CD4-positive, alpha-beta T cell treated with Interferon gamma for 1 hour (primary cell): ENCODE measurements at places on chromosomes 4 and X.

- no peak for DNase-seq
These were observed 257.5 kb upstream of the IRS4 start for GRCh38 chrX:108993909-108994308.

GRCh38 chr4:110610940-110611831 is 11.7 kb downstream of the PITX2 start:
- DNase-seq = no peak

- DNase-seq = no peak
These were observed 56.6 kb downstream of the CHST7 start for GRCh38 chrX:46630141-46630540.

DNA sequence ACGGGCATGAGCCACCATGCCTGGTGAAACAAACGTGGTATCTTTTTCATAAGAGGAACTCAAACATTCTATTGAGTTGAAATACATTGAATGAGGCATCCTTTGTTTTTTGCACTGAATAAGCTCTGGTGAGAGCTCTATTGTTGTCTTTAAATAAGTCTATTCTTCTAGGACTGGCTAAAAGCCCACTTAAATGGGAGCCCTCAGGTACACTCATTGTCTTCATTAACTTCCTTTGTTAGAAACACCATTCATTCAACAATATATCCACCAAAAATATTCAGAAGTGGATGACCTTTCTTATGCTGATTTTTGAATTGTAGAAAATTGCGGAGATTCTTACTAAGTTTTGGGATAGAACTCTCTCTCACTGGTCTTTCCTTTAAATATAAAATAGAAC is 568.0 kb downstream of the IL1RAPL1 start:
- DNase-seq = no peak

GRCh38 chr4:164345756-164346155 is 408.2 kb upstream of the SMIM31 start:
- DNase-seq = no peak

DNA sequence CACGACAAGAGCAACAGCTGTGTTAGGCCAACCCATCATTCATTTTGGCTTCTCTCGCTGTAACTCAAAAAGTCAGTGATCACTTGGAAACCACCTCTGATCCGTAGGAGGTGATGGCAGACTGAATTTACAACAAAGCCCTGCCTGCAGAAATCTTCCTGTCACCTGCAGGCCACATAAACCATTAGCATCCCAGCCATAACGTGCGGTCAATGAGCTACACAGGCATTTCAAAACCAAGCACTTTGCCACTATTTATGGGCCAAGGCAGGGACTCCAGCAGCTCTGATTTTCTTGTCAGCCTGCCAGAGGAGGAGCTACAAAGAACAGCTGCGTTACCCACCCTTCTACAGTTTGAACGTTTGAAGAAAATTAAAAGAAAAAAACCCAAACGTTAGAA is 228.1 kb upstream of the PPARGC1A start:
- no peak for DNase-seq

- no peak for DNase-seq
These were observed 26.7 kb downstream of the ZNF330 start for GRCh38 chr4:141247430-141247780.

- no peak for DNase-seq
These were observed 21.1 kb downstream of the ZBTB49 start for GRCh38 chr4:4311193-4311592.

DNA sequence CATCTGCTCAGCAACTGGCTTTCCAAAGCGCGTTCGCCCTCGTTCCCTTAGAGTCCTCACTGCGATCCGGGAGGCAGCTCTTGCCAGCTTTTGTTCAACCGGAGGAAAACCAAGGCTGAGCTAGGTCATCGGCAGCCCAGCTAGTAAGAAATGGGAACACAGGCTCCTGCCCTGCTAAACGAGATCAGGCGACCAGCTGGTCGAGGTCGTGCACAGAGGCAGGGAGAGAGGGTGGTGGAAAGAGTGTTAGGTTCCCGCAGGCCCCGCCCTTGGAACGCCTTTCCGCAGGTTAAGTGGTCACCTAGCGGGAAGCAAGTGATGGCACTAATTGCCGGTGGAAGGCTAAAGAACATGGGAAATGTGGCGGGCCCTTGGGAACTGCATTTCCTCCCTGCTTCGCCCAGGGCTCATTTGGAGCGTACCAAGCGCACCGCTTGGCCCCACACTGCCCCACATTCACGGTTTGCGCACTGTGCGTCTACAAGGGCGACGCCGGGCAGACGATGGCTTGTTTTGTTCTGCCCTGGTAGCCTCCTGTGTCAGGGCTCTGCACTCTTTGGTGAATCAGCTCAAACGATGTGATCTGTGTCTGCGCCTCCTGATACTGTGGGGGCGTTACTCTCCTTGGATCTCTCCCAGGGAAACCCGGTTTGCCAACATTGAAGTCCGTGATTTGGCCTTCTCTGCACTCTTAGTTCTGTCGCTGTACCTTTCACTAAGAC is 7.2 kb upstream of the PRDM8 start:
- DNase-seq = no peak

GRCh38 chr4:78464265-78464664 is 87.3 kb upstream of the ANXA3 start:
- DNase-seq = no peak

- DNase-seq = no peak
These were observed 2.6 kb upstream of the HPGDS start for GRCh38 chr4:94345266-94345665.

GRCh38 chr4:54754394-54754793 is 96.6 kb downstream of the KIT start:
- DNase-seq = no peak

DNA sequence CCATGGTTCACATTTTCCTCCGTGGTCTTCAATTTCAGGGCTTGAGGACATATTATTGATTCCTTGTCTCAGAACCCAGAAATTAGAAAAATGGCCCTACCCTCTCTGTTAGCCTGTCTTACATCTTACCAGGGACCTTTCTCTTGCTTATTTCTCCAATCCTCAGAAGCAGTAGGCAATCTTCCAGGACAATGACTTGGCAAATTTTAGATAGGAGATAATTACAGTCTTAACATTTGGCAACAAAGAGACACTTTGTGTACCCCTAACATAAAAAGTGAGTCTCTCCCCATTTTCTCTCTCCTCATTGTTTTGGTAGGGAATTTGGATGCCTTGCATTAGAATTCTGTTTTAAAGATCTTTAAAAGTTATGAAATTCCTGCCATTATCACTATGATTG is 778.1 kb upstream of the SLIT2 start:
- DNase-seq = no peak

DNA sequence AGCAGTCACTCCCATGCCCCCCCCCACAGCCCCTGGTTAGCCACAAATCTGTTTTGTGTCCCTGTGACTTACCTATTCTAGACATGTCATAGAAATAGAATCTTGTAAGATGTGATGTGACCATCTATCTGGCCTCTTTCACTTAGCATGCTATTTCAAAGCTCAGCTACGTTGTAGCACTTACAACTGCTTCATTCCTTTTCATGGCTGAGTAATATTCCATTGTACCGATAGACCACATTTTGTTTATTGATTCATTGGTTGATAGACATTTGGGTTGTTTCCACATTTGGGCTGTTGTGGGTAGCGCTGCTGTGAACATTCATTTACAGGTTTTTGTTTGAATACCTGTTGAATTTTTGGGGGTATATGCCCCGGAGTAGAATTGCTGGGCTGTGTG is 11.5 kb downstream of the NSG1 start:
- no peak for DNase-seq
